ENCODE measurements at places on chromosomes 12 and 14.

DNA sequence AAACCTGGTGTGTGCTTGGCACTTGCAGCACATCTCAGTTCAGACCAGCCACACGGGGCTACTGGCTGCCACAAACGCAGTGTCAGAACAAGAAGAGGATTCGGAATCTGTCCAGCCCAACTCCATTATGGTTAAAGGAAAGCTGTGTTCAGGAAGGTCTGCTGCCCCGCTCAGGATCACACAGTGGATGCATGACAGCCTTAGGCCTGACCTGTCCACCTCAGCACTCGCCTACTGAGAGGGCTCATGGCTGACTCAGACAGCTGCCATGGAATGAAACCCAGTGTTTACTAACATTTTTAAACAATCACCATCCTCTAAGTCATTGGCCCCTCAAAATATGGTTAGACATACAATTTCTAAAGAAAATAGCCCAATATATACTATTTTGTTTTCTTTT is 5.6 kb upstream of the NIN start:
- DNase-seq = no peak

DNA sequence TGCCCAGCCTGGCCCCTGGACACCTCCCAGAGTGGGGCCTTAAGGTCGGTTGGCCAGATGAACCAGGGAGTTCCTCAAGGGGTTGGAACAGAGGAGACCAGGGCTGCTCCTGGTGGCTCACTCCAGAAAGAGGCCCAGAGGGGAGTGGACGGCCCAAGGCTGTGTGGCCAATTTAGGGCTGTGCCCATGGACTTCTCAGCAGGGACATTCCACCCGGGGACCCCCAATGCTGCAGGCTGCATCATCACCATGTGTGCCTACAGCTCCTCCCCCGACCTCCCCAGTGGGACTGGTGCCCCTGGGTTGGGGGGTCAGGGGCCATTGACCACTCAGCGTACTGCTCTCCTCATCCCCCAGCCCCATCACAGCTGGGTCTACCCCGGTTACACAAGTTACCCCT is 17.6 kb upstream of the CYP46A1 start:
- DNase-seq = no peak

DNA sequence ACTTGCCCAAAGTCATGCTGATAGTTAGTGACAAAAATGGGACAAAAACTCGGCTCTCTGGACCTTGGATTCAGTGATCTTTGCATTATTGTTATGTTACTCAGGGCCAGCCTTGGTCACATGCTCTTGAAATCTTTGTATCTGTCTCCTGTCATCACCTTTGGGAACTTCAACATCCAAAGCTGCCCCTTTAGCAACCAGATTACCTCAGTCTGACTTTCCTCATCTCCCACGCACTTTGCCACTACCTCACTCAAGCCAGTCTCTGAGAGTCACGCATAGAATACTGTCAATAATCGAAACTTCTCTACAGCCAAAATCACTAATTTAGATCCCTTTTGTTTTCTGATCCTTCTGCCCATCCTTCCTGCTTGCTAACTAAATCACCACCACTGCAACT is 90.8 kb upstream of the DAAM1 start:
- no peak for DNase-seq

- no peak for DNase-seq
These were observed 22.4 kb downstream of the ACTN1 start for GRCh38 chr14:68956724-68957123.
